ENCODE measurements at places on chromosomes 3 and 15.

GRCh38 chr3:46453526-46454208, 11.0 kb downstream of the LTF start:
- no peak for DNase-seq

DNA sequence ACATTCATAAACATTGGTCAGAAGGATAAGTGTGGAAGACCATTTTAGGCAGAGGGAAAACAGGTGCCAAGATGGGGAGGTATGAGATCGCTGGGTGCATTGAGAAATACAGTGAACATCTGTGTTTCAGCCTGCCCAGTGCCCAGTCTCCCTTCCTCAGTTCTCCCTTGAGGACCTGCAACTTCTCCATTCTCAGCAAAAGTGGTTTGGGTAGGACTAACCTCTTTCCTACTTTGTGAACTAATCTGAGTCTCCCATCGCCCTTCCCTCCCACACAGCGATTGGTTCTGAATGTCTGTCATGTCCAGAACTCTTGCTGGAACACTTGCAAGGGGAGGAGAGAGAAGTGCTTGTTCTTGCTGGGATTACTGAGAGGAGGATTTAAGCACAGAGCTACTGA, 10.9 kb upstream of the CCNL1 start:
- no peak for DNase-seq

- DNase-seq, result no peak
These were observed 100.6 kb downstream of the DCLK3 start for GRCh38 chr3:36663666-36664291.

DNA sequence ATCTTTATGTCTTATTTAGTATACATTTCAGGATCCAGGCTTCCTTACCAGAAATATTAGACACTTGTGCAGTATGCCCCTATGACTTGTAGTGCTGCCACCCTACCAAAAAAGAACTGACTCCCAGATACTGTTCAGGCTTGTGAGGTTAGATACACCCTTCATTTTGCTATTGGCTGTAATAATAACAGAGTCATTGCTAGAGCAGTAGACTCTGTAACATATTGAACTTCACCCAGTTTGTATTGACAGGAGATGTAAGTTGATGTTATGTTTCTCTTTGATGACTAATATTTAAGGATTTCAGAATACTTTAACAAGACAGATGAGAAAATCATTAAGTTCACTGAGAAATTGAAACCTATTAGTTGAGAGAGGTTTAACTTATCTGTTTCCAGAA, 32.9 kb downstream of the RNF111 start:
- DNase-seq, result no peak

DNA sequence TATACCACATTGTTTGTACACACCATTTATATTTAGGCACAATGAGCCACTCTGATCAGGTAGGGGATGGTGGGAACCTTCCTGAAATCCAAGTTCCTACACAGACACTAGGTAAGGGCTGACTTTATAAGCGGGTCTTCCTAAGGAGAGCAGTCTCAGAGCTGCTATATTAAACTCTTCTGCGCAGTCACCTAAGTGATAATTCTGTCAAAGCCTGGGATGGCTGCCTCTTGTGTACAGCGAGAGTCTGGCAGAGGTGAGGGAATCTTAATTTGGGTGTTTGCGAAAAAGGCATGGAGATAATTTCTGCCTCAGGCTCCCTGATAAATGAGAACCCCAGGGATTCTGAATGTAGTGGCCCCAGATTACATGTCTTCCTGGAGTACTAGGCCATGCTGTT, 113.1 kb downstream of the EDEM1 start:
- DNase-seq, result no peak

GRCh38 chr15:85621094-85621493, 173.6 kb downstream of the KLHL25 start:
- no peak for DNase-seq

GRCh38 chr3:140298569-140299070, 363.6 kb downstream of the CLSTN2 start:
- no peak for DNase-seq

GRCh38 chr3:61991706-61992105, 381.6 kb downstream of the FEZF2 start:
- no peak for DNase-seq

DNA sequence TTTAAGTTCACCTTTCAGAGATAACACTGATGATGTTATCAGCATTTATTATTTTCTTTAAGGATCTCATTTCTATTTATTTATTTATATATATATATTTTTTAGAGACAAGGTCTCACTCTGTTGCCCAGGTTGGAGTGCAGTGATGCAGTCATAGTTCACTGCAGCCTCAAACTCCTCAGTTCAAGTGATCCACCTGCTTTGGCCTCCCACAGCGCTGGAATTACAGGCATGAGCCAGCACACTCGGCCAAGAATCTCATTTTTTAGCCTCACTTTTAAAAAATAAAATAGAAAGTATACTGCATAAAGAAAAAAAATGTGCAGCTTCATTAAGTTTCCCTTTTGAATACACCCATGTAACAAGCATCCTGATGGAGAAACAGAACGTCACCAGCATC, 35.6 kb downstream of the PLA2G4D start:
- DNase-seq, result no peak

DNA sequence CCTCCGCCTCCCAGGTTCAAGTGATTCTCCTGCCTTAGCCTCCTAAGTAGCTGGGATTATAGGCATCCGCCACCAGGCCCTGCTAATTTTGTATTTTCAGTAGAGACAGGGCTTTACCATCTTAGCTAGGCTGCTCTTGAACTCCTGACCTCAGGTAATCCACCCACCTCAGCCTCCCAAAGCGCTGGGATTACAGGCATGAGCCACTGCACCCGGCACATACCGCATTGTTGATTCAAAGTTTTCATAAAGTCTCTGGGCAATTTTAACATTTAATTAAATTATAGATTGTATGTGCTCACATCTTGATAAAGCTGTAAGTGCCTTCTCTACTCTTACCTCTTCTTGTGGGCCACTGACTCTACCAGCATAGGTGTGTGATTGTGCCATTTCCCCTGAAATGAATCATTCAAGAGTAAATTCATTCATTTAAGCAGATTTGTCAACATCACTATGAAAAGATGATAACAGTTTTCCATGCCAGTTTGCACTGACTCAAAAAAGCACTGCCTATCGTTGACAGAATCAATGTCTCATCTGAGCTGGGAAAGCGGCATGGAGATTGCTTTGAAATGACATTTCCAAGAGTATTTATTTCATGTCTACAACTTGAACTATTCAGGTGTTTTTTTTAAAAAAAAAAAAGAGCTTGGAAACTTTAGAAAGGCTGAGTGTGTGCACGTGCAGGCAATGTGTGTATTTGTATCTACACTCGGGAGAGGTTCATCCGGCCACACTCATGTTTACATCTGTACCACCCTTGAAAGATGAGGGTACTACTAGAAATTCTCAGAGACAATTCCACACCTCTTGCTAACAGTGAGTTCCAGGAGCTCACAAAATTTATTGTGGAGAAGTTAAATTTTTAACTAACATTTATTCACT, 3.5 kb downstream of the BCL2A1 start:
- no peak for DNase-seq

DNA sequence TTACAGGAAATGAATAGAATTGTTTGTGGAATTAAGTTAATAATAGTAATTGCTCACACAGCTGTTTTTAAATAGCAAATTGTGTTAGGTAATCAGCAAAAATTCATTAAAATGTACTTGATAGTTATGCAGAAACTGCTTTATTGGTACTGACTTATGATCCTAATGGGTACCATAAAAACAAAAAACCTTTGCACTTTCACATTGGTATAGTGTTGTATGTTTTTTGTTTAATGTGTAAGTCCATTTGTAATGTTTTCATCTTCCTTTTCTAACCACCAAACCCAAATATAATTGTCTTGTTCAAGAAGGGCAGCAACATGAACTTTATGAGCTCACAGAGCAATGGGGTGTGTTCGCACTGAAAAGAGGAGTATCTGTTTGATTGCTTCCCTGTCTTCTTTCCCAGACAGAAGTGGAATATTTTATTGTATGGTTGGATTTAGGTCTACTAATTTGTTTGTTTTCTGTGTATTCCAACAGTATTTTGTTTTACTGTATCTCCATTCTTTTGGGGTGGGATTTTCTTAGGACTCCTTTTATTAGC, 135.8 kb downstream of the TCF12 start:
- DNase-seq, result no peak

DNA sequence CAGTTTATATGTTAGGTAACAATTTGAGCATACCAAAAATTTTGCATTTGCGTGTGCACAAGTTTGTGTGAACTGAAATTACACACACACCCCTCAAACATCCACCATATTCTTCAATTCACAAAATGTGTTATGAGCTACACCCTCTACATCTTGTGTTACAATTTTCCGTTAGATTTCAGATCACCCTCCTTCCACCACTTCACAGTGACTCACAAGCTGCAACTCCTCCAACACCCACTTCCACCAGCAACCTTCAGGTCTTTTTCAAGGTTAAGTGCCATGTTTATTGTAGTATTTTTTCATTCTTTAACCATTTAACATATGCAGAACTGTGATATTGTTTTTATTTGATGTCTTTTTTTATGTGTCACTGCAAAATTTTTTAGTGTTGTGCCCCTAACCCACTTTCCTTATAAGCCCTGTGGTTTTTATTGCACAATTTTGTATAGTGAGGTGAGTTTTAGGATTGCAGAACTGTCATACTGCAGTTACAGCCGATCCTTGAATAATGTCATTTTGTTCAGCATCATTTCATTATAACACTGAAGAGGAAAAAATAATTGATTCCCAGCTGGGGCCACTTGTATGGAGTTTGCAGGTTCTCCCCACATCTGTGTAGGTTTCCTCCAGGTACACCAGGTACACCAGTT, 148.9 kb downstream of the PLCL2 start:
- no peak for DNase-seq

DNA sequence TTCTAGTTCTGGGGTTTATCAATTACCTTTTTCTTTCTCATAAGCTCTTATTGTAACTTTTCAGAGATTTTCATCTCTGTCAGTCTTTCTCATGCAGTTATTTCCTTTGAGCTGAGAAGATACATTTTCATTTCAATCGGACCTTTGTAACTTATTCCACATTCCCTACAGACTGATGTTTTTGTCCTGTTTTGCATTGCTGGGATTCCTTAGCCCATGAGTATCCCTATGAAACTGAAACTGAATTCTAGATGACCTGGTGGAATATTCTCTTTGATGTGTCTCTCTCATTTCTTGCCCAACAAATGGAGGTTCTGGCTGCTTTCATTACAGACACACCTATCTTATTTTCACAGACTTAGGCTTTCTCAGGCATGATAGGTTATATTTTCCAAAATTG, 10.5 kb upstream of the EPHA6 start:
- no peak for DNase-seq

GRCh38 chr3:8486434-8486833, 15.2 kb upstream of the LMCD1 start:
- DNase-seq, result no peak

Data from esophagus squamous epithelium (tissue), 5 donors.